ENCODE measurements at places on chromosomes 12 and 14.

DNA sequence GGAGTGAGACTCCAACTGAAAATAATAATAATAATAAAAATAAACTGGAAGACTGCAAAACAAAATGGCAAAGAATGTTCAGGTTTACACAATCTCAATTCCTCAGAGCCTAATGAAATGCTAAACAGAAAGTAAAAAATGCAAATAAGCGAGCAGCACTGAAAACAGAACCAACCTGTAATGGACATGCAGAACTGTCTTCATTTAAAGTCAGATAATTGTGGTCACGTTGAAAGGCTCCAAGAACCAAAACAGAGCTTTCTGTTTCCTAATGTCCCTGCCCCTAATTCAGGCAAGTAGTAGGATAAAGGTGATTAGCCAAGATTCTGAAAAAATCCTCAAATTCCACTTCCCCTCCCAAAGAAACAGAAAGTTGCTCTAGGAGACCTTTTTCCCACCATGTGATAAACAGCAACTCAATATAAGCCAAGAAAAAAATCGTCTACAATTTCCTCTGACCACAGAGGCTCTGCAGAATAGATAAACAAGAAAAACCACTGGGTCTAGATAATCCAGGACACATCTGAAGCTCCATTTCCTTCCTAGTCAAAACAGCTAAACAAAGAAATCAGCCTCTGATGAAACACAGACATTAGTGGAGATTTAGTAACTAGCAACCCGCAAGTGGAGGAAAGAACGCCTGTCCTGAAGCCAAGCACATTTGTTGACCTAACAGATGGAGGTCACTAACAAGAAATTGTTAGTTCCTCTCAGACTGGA lies 3.0 kb downstream of the MIS18BP1 start:
- DNase-seq, result peak; percentile 98

DNA sequence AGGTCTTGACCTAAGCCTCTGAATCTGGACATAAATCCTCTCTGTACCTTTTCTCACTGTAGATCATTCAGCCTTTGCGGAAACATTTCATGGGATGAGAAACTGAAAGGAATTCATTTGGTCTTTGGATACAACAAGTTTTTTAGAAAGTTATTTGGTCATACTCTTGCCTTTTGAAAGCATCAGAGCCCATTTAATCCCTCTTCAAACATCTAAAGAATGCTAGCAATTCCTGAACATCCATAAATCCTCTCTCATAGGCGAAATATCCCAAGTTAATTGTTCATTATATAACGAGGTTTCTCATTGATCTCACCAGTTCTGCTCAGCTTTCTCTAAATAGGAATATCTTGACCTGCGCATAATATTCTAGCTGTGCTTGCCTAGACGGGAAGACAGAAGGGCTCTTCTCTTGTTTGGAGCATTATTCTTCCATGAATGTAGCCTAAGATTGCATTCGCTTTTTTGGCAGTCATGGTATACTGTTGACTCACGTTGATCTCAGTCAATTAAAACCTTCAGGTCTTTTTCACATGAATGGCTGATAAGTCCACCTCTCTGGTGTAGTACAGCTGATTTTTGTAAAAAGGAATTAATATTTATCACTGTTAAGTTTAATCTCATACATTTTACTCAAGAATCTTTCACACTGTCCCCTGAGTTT lies 24.1 kb downstream of the NTN4 start:
- DNase-seq, result no peak

DNA sequence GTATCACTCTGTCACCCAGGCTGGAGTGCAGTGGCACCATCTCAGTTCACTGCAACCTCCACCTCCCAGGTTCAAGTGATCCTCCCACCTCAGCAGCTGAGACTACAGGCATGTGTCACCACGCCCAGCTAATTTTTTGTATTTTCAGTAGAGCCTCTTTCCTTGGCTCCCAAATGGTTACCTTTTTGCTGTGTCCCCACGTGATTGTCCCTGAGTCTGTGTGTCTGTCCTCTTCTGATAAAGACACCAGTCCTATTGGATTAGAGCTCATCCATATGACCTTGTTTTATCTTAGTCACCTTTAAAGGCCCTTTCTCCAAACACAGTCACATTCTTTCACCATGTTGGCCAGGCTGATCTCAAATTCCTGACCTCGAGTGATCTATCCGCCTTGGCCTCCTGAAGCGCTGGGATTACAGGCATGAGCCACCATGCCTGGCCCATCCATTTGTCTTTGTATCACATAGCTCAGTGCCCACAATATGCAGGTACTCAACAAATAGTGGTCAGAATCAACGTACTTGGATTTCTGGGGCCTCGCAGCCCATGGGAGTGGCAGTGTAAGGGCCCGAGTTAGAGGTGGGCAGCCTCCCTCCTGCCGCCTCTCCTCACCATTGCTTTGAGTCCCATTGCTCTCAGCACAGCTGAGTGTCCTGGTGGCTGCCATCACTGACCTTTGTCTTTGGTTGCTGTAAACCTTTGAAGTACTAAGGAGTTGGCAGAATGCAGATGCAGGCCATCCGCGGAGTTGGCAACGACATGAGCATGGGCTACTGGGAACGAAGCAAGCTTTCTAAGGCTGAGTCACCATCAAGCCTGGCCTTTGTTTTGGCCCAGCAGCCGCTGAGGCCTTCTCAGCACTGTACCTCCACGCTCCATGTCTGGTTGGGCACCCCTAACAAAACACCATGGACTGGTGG lies 9.3 kb downstream of the TPCN1 start:
- DNase-seq, result peak; percentile 63

GRCh38 chr12:3319723-3320492 lies 171.1 kb upstream of the PRMT8 start:
- DNase-seq, result no peak

GRCh38 chr14:78091361-78091760 lies 78.8 kb upstream of the NRXN3 start:
- no peak for DNase-seq

GRCh38 chr12:176321-177181 lies 37.4 kb downstream of the SLC6A12 start:
- peak; percentile 20 for DNase-seq

GRCh38 chr12:98221243-98221808 lies 294.1 kb upstream of the TMPO start:
- DNase-seq, result no peak

DNA sequence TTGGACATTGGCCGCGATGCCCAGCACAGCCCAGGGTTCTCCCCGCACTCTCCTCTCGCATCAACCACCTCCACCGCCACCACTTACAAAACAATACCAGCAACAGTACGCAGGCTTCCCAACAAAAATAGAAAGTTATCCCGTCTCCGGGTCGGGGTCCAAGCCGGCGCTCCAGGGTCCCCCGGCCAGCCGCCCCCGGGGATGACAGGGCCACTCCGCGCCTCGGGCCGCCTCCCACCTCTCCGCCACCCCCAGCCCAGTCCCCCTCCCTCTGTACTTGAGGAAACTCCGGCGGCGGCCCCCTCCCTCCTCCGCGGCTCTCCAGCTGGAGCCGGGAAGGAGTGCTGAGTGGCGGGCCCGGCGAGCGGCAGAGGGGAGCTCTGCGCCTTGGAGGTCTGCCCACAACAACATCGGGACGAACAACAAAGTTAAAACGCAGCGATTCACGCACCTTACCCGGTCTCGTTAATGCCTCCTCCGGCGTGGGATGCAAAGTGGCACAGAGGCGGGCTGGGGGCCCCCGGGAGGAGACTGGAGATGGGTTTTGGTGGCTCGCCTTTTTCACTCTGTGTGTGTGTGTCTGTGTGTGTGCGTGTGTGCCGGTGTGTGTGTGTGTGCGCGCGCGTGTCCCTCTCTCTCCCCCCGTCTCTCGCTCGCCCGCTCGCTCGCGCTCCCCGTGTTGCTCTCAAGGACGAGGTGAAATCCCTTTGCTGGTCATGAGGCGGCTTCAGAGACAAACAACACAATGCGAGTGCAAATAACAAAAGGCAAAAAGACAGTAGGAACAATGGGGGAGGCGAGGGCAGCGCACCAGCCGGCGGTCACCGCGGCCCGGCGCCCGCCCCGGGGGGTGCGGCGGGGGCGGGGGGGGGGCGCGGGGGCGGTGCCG lies 386.8 kb downstream of the BCAT1 start:
- peak; percentile 74 for DNase-seq

DNA sequence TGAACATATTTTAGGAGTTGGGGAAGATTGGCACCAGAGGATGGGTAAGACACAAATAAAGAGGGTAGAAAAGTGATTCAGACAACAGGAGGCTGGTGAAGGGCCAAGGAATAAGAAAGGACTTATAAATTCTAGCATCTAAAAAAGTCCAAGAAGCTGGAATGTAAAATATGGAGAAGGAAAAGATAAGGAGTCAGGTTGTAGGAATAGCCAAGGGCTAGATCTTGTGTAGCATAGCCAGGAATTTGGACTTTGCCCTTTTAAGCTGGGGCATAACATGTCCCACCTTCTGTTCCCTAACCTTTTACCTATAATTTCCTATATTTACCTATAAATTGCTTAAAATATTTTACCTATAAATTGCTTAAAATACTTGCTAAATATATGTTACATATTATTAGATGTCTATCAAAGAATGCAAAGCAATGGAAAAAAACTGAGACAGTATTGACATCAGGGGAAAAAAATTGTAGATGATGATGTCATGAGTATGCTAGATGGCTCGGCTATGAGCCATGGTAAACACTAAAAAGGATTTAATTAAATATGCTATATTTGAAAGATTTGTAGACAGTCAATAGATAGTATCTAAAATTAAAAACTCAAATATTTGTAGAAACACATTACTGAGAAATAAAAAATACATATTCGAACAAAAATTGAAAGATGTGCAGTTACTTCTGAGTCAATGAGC lies 99.7 kb upstream of the PLEKHG7 start:
- peak; percentile 53 for DNase-seq

GRCh38 chr14:67815573-67816225 lies 691 bp downstream of the ZFYVE26 start:
- DNase-seq, result peak; percentile 81

DNA sequence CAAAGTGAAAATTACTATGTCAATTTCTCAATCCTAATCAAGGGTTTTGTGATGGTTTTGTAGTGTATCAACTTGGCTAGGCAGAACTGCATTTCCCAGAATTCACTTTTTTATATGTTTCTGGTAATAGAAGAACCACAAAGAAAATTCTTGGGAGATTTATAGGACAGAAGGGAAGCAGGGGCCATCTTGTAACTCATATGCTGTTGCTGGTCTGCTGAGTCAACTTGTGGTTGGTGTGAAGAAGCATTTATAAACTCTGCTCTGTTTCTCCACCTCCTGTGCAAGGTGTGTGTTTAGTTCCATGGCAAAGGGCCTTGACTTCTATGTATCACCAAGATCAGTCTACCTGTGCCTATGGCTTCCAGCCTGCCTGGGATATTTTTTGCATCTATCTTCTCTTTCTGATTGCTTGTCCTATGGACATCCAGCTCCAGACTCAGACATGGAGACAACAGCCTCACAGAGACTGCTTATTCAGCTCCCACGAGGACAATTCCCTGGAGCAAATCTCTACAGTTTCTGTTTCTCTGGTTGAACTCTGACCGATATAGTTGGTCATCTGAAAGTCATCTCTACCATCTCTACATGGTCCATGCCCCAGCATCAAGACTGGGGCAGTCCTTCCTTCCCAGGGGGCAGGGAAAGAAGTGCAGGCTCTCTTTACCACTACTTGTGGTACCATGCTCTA lies 364.3 kb upstream of the DDHD1 start:
- peak; percentile 41 for DNase-seq

- DNase-seq, result peak; percentile 98
These were observed 1.2 kb downstream of the YBX3 start for GRCh38 chr12:10721651-10722501.

- peak; percentile 16 for DNase-seq
These were observed 5.5 kb downstream of the SETD3 start for GRCh38 chr14:99475179-99475578.

- DNase-seq, result peak; percentile 78
These were observed 6.3 kb upstream of the LTBP2 start for GRCh38 chr14:74618078-74618952.

DNA sequence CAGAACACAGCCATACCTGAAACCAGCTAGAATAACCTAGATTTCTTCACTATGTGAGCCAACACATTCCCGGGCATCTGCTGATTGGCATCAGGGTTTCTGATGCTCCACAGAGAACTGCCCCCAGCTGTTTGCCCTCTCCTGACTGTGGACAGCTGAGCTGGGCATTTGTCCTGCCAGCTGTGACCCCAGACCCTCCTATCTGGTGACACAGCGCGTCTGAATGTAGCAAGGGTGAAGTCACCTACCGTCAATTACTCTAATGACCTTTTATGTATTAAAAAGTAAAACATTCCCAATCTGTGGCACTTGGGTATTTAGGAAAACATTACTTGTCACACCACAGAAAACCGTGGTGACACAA lies 29.7 kb upstream of the SFSWAP start:
- DNase-seq, result no peak

DNA sequence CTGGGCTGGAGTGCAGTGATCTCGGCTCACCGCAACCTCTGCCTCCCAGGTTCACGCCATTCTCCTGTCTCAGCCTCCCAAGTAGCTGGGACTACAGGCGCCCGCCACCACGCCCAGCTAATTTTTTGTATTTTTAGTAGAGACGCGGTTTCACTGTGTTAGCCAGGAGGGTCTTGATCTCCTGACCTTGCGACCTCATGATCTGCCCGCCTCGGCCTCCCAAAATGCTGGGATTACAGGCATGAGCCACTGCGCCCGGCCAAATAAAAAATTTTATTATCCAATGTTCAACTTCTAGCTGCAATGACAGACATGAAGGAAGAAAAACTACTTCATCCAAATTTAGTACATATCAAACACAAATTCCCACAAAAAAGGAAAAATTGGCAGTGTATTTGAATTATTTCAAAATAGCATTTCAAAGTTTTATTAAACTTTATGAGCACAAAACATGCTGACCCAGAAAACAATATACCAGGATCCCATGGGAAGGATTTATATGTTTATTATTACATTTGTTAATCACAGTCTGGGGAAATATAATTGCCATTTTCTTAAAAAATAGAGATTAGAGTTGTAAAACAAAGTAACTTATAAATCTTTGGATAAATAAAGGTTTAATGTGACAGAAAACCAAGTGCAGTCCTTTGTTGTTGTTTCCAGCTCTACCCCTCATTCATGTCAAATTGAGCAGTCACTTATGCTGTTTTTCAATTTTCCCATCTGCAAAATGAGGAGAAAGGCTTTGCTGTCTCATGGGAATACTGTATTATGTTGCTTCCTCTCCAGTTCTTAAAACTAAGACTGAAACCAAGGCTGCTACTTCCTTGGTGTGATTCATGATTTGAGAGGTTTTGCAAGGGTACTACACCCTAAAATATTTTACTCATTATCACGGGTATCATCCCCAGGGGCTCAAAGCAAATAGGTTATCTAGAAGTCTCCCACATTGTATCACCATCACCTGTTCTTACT lies 155.2 kb upstream of the AVPR1A start:
- no peak for DNase-seq

Measured in iris pigment epithelial cell (primary cell).